Gastrocnemius medialis (tissue), 4 donors: ENCODE measurements at places on chromosomes 1 and 21. TPM values are rescaled to one million over a fixed set of nuclear protein-coding genes. Genes with fewer than 3 reads are reported as not detected.

DNA sequence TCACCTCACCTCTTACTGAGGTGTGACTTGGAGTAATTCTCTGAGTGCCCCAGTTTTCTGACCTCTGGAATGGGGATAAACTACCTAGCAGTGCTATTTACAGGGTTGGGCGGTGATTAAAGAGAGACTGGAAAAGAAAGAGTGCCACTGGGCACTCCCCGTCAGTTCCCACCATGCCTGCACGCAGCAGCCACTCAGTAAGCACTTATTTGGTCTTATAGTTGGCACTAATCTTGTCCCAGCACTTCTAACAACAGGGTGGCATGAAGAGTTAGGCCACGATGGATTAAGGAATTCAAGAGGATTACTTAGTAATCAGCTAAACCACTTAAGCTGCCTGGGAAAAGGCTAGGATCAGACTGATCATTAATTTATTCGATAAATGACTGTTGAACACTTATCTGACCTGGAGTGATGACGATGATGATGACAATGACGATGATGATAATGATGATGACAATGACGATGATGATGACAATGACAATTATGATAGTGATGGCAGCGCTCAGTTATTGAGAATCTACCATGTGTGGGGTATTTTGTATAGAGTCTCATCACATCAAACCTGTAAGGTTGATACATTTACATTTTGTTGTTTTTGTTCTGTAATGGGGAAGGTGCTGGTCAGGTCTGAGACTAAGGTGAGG, 5.4 kb downstream of the CITED4 start:
- H3K4me1 ChIP-seq: peaks cover 18% of the 10 kb centered on the region
- no peaks in the 10 kb centered on the region for H3K36me3 ChIP-seq
- DNase-seq: no peak
- no peaks in the 10 kb centered on the region for H3K27me3 ChIP-seq
- H3K4me3 ChIP-seq: no peak overlapping the region
- H3K27ac ChIP-seq: no peak overlapping the region

The PPIAL4G gene
- not detected for total RNA-seq

DNA sequence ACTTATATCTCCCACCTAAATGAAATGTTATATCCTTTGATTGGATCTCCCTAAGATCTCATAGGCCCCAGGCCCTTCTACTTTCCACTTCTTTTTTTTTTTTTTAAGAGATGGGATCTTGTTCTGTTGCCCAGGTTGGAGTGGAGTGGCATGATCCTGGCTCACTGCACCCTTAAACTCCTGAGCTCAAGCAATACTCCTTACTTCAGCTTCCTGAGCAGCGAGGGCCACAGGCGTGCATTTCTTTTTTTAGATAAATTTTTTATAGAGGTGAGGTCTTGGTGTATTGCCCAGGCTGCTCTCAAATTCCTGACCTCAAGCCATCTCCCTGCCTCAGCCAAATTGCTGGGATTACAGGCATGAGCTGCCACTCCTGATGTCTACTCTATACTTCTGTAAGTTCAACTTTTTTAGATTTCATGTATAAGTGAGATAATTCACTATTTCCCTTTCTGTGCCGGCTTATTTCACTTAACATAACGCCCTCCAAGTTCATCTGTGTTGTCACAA, 987.5 kb upstream of the NCAM2 start:
- no peak for DNase-seq
- no peaks in the 10 kb centered on the region for H3K36me3 ChIP-seq
- H3K4me3 ChIP-seq: no peak overlapping the region
- no peaks in the 10 kb centered on the region for H3K27me3 ChIP-seq
- no peak overlapping the region for H3K27ac ChIP-seq
- no peaks in the 10 kb centered on the region for H3K4me1 ChIP-seq

DNA sequence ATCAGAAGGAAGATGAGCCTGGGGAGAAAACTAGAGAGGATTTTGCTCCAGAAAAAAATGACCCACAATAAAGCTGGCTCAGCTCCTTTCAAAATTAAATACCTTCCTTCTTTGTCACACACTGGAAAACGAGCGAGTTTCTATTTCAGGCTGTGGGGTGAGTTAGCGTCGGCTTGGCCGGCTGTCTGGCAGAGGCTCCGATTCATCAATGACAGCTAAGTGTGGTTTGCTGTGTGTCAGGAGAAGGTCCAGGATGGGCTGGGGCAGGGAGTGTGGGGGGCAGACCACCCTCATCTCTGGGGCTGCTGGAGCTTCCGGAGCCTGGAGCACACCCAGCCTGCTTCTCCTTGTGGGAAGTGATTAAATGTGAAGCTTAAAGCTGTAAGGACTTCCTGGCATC, 120.2 kb downstream of the ETS2 start:
- H3K4me1 ChIP-seq: peaks cover 17% of the 10 kb centered on the region
- peak; percentile 62 for DNase-seq

DNA sequence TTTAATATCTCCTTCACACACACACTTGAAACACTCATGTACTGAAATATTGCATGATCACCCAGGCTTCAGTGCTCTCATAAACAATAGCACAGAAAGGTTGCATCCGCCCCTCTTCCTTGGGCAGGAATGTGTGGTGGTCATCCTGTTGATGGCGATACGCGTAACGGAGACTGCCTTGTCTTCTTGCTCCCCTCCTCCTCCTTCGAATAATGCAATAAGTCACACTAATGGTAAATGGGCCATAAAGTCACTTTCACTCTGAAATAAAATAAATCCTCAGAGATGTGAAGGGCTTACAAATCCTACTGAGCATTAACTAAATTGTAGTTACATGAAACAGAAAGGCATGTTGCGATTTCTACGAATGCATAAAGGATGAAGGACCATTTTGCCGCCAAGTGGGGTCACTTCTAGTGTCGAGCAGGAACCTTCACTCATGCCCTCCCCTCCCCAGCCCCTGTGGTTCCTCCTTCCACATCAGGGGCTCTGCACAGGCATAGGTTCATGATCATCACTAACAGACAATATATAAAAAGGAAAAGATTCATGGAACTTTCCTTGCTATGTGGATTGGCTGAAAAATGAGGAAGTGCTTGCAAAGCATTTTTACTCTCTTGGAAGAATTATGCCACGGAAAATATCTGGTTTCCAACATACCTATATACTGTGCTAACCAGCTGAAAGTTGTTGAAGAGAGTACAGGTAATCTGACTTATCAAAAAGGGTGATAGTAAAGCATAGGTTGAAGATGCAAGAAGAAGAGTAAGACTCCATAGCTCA, 1.2 kb upstream of the PGBD5 start:
- no peaks in the 10 kb centered on the region for H3K36me3 ChIP-seq
- no peaks in the 10 kb centered on the region for H3K4me1 ChIP-seq
- peaks cover 4% of the 10 kb centered on the region for H3K27me3 ChIP-seq
- no peak for DNase-seq
- no peak overlapping the region for H3K27ac ChIP-seq

DNA sequence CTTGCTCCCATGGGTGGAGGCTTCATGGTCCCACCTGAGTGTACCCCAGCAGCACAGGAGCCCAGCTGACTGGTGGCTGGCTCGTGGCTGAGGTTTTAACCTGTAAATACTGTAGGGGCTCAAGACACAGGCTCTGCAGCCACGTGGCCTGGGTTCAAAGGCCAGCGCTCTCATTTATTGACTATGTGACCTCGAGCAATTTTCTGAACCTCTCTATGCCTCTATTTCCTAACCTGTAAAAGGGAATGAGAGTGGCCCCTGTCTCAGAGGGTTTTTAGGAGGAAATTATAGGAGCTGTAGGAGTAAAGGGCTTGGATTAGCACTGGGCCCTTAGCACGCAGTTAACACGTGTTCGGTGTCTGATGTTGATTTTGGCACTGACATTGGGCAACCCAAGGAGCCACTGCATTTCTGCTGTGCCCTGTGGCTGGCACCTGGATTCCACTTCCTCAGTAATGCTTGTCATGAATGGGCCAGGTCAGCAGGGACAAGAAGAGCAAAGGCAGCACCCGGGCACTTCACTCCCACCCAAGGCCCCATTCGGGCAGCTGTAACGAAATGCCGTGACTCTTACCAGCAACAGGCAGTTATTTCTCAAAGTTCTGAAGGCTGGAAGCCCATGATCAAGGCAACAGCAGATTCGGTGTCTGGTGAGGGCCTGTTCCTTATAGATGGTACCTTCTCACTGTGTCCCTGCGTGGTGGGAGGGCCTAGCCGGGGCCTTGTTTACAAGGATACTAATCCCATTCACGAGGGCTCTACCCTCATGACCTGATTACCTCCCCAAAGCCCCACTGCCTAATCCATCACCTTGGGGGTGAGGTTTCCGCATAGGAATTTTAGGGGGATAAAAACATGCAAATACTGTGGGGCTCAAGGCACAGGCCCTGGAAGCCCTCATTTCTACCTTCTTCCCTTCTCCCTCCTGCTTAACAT, 25.2 kb downstream of the ARHGEF10L start:
- H3K27me3 ChIP-seq: no peaks in the 10 kb centered on the region
- peaks cover 65% of the 10 kb centered on the region for H3K4me1 ChIP-seq

GRCh38 chr1:101259744-101260148, 22.9 kb downstream of the S1PR1 start:
- no peak for DNase-seq
- H3K36me3 ChIP-seq: no peaks in the 10 kb centered on the region
- H3K4me1 ChIP-seq: peaks cover 11% of the 10 kb centered on the region
- H3K27me3 ChIP-seq: no peaks in the 10 kb centered on the region
- H3K27ac ChIP-seq: no peak overlapping the region

The KRTAP13-2 gene
- not detected for total RNA-seq

The SRGAP2B gene
- total RNA-seq: 1.4 TPM

DNA sequence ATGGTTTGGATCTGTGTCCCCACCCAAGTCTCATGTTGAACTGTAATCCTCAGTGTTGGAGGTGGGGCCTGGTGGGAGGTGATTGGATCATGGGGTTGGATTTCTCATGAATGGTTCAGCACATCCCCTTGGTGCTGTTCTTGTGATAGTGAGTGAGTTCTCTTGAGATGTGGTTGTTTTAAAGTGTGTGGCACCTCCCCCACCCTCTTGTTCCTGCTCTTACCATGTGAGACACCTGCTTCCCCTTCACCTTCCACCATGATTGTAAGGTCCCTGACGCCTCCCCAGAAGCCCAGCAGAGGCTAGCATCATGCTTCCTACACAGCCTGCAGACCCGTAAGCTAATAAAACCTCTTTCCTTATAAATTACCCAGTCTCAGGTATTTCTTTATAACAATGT, 55.8 kb downstream of the SUSD4 start:
- no peak for DNase-seq
- no peak overlapping the region for H3K27ac ChIP-seq
- no peaks in the 10 kb centered on the region for H3K27me3 ChIP-seq
- H3K4me3 ChIP-seq: no peak overlapping the region
- H3K4me1 ChIP-seq: no peaks in the 10 kb centered on the region
- H3K36me3 ChIP-seq: no peaks in the 10 kb centered on the region

DNA sequence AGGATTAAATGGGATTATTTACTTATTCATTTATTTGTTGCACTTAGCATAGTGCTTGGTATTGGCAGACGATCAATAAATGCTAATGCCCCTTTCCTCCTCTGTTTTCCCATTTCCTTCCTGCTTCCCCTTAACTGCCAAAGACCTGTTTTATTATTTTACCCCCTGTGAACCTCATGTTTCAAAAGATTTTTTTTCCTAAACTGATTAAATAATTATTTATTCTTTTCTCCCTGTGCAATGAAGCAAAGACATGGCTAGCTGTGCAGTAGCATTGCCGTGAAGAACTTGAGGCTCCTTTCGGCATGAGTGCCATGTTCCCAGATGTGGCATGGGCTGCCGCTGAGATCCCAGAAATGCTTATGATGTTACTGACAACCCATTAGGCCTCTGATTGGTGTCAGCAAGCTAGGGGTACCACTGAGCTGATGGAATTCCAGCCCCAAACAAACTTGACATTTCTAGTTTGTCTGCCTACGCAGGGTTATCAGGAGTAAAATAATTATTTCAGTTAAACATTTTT, 266.4 kb upstream of the TMEM51 start:
- H3K27ac ChIP-seq: no peak overlapping the region
- DNase-seq: no peak
- no peaks in the 10 kb centered on the region for H3K27me3 ChIP-seq

DNA sequence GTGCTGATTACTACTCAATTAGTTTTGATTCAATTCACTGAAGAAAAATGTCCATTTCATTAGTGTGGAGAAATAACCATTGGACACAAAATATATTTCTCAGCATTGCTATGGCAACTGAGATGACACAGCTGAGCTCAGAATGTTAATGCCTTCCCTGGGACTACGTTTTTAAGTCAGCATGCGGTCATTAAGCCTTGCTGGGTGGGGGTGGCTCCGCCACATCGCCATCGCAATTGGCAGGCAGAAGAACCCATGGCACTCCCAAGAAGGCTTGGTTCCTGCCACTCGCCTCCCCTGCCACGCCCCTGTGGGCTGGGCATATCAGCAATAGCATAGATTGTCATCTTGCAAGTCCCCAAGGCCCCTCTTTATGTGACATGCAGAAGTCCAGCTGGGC, 256.7 kb upstream of the CAMK1G start:
- no peaks in the 10 kb centered on the region for H3K36me3 ChIP-seq
- H3K27me3 ChIP-seq: no peaks in the 10 kb centered on the region
- H3K4me1 ChIP-seq: no peaks in the 10 kb centered on the region
- no peak overlapping the region for H3K27ac ChIP-seq
- DNase-seq: no peak

GRCh38 chr1:208461680-208462079, 217.5 kb upstream of the PLXNA2 start:
- H3K4me1 ChIP-seq: no peaks in the 10 kb centered on the region
- no peak overlapping the region for H3K4me3 ChIP-seq
- H3K27ac ChIP-seq: no peak overlapping the region
- DNase-seq: no peak
- H3K27me3 ChIP-seq: no peaks in the 10 kb centered on the region
- no peaks in the 10 kb centered on the region for H3K36me3 ChIP-seq

- no peak overlapping the region for H3K27ac ChIP-seq
- H3K27me3 ChIP-seq: no peaks in the 10 kb centered on the region
- no peaks in the 10 kb centered on the region for H3K4me1 ChIP-seq
Observed at GRCh38 chr1:114145504-114146151, 8.0 kb downstream of the SYT6 start.

DNA sequence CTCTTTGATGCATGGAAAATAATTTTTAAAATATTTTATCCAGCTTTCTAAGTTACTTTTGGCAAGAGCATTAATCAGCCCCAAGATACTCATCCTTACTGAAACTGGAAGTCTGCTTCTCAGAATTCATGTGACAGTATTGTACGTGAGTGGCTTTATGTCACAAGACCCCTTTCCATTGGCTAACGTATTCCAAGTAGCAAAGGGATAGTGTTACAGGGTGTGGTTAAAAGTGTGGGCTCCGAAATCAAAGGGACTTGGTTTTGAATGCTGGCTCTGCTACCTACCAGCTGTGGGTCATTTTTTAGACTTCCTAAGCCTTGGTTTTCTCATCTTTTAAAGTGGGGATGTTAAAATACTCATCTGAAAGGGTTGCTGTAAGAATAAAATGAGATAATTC, 91.7 kb downstream of the RHOU start:
- H3K36me3 ChIP-seq: no peaks in the 10 kb centered on the region
- no peak overlapping the region for H3K4me3 ChIP-seq
- no peak overlapping the region for H3K27ac ChIP-seq
- no peak for DNase-seq
- H3K27me3 ChIP-seq: no peaks in the 10 kb centered on the region
- peaks cover 10% of the 10 kb centered on the region for H3K4me1 ChIP-seq

GRCh38 chr1:4010284-4010683, 110.2 kb upstream of the C1orf174 start:
- no peak overlapping the region for H3K27ac ChIP-seq
- peaks cover 2% of the 10 kb centered on the region for H3K27me3 ChIP-seq
- no peaks in the 10 kb centered on the region for H3K36me3 ChIP-seq
- no peaks in the 10 kb centered on the region for H3K4me1 ChIP-seq

- no peak overlapping the region for H3K27ac ChIP-seq
- DNase-seq: no peak
- no peaks in the 10 kb centered on the region for H3K36me3 ChIP-seq
- no peaks in the 10 kb centered on the region for H3K4me1 ChIP-seq
- H3K27me3 ChIP-seq: no peaks in the 10 kb centered on the region
- H3K4me3 ChIP-seq: no peak overlapping the region
Observed at GRCh38 chr1:194024659-194025058, 838.2 kb upstream of the B3GALT2 start.
